ENCODE measurements at places on chromosomes 11 and 22.

DNA sequence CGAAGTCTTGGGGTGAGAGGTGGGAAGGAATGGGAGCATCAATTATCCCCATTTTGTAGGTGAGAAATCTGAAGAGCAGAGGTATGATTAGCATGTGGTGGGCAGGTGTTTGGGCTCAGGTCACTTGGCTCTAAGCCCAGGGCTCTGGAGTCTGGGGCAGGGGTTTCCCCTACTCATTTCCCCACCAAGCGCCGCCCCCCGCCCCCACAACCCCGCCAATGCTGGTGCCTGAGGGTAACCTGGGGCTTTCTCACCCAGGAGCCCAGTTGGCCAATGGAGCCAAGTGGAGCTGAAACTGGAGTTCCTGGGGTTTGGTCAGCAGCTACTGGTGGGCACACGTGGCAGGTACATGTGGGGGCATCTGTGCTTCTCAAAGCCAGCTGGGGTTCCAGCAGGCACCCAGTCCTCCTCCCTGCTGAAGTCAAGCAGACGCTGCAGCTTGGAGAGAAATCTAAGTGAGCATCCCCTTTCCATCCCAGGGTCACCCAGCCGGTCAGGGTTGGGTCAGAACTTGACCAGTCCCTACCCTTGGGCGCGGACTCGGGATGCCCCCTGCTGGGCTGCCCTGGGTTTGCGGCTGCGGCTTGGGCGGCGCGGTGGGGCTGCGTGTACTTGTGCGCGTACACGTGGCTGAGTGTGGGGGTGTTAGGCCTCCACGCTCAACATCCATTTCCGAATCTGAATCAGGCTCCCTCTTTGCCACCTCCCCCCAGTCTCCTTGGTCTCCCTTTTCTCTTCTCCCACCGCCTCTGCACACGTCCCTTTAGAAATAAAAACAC, 1.7 kb upstream of the CHRM1 start:
- DNase-seq, result peak; percentile 45

GRCh38 chr22:25702571-25703167, 39.3 kb upstream of the MYO18B start:
- no peak for DNase-seq

DNA sequence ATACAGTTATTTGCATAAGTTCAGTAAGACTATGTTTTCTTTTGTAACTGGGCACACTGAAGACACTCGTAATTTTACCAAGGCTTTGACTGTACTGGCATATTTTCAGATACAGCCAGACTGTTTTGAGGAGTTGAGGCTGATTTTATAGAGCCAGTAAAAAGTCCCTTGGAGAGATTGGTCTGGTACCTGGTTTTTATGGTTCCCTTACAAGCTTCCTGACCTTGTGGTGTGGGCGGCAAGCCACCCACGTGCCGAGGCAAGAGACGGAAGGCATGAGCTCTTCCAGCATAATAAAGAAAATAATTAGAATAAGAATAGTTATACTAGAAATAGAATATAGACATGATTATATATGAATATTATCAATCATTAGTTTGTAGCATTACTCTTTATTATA, 11.3 kb upstream of the GSTP1 start:
- no peak for DNase-seq

DNA sequence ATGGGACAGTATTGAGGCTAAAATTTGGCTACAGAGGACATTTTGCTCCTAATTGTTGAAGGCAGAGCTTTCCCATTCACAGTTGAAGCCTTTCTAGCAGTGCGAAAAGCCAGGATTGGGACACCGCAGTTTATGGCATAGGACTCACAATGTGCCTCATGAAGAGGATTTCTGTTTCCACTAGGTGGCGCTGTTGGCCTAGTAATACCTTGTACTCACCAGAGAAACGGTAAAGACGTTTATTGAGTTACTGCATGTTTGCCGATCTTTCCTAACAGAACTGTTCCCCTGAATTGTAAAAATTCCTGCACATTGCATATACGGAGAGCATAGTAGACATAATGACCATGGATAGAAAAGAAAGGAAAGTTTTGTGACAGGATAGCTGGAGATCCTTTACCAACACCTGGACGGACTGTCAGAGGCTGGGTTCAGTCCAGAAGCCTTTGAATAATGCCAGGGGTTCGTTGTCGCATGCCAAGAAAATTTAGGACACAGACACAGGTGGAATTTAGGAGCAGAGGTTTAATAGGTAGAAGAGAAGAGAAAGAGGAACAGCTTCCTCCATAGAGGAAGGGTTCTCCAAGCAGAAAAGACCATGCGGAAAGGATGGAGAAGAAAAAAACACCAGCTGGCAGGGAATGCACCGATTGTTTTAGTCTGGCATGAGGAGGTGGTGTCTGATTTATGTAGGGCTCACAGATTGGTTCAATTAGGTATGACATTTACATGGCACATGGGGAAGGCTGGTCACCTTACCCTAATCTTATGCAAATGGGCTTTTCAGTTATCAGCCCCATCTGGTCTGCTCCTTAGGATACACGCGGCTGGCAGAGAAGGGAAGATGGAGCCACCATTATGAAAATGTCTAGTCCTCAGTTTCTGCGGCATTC, 10.8 kb upstream of the OR51D1 start:
- peak; percentile 27 for DNase-seq

DNA sequence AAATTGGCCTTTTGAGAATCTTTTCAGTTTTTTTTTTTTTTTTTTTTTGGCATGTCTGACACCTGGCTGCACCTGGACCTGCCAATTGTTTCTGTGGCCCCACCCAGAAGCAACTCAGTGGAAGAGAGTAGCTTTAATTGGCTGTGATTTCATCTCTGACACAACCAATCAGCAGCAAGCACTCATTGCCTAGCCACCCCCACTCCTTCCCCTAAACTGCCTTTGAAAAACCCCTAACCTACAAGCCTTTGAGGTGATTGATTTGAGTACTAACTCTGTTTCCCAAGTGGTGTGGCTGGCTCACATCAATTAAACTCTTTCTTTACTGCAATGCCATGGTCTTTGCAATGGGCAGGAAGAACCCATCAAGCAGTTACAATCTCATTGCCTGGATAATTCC, 98.2 kb upstream of the CHORDC1 start:
- DNase-seq, result no peak

- no peak for DNase-seq
Measured at GRCh38 chr11:120608760-120609211, 97.2 kb downstream of the GRIK4 start.

DNA sequence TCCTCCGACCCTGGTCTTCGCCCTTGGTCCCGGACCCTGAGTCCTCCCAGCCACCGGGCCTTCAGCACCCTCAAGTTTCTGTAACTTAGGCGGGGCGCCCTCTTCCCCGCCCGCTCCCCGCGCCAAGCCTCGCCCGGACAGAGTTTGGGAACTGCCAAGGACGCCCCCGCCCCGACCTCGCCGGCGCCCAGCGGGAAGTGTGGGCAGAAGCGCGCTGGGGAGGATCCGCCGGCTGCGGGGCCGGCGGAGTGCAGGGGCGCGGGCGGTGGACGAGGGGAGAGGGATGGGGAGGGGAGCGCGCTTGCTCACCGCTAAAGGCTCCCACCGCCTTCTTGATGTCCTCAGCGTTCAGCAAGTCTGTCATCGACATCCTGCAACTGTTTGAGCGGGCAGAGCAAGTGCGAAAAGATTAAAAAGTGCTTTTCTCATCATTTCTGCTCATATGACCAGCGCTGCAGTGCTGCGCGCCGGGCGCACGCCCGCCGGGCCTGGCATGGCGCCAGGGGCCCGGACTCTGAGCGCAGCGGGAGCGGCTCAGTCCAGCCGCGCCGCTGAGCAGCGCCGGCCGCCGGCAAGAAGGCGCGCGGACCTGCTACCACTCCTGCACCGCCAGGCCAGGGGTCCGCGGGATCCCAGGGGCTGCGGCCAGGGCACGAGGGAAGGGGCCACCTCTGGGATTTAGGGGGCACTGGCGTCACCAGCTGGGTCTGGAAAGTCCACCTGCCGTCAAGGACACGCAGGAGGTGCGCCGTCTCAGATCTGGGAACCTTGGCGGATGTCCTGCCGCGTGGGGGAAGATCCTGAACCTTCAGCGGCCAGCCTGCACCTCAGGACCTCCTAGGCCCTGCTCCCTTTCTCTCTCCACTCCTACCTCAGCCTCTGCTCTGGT, at the start of gene PVALB:
PVALB (minus strand) TSS at position 400 of the 889 bp plus-strand sequence; CDS start at position 370, 30 bp downstream.
- DNase-seq, result no peak

DNA sequence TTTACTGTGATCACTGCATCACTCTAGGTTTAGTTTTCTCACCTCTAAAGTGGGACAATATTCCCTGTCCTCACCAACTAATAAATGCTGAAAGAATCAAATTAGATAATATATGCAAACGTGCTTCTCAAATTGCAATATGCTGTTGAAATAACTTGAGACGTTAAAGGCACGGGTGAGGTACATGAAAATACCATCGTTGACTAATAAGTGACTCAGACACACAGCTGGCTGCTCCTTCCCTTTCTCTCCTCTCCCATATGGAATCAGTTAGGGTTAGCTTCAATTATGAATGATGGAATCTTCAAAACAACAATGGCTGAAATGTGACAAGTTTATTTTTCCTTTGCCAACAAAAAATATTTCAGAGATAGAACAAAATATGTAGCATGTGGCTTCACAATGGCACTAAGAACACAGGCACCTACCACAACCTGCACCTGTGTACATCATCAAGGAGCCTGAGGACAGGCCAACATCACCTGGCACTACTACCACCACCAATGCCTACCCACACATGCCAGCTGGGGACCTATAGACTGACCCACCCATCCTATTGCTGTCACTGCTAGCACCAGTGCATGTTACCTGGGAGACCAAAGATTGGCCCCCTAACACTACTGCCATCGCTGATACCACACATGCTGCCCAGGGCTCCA, 13.7 kb downstream of the GDPD4 start:
- DNase-seq, result no peak

- no peak for DNase-seq
Measured at GRCh38 chr11:75561426-75562047, 516 bp upstream of the SERPINH1 start.

DNA sequence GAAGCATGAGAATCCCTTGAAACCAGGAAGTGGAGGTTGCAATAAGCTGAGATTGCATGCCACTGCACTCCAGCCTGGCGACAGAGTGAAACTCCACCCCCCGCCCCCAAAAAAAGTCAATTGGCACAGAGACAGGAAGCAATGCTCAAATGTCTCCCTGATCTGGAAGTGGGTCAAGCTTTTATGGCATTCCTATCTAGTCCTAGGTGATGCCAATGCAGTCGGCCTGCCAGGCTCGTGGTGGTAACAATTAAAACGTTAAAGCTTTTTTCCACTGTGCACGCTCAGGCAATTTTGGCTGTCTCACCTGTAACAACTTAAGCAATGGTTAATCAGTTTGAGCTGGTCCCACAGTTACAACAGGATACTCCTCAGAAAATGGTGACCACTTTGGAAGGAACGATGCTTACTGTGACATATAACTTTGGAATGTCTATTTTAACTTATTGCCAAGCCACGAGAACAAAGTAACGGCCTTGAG, 18.9 kb upstream of the PISD start:
- DNase-seq, result no peak

GRCh38 chr11:63099555-63099954, 44.5 kb downstream of the SLC22A24 start:
- no peak for DNase-seq

- no peak for DNase-seq
Measured at GRCh38 chr11:111836721-111837120, 34.7 kb downstream of the ALG9 start.

GRCh38 chr11:83692675-83693074, 406.5 kb upstream of the CCDC90B start:
- no peak for DNase-seq

GRCh38 chr11:59854871-59855270, 9.6 kb upstream of the CBLIF start:
- DNase-seq, result no peak

DNA sequence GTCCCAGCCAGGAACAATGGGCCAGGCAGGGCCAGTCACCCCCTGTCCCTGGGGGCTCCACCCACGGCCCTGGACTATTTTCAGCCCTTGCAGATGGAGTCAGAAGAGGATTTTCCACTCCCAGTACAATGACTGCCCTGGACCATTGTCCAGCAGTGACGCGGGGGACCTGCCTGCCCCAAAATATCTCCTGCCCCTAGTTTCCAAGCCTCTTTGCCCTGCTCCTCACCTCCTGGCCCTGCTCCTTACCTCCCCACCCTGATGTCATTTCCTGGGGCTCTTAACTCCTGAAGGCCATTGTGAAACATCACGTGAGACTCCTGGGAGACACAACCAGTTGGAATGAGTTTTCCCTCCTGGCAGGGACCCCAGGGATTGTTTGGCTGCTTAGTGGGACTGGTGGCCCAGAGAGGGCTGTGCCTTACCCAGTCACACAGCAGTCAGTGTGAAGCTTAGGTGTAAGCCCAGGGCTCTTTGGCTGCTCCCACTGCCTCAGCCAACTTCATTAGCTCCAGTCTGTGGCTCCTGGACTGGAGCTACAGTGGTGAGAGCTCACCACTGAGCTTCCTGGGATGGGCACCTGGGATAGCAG, 22.2 kb downstream of the P2RY2 start:
- DNase-seq, result no peak

DNA sequence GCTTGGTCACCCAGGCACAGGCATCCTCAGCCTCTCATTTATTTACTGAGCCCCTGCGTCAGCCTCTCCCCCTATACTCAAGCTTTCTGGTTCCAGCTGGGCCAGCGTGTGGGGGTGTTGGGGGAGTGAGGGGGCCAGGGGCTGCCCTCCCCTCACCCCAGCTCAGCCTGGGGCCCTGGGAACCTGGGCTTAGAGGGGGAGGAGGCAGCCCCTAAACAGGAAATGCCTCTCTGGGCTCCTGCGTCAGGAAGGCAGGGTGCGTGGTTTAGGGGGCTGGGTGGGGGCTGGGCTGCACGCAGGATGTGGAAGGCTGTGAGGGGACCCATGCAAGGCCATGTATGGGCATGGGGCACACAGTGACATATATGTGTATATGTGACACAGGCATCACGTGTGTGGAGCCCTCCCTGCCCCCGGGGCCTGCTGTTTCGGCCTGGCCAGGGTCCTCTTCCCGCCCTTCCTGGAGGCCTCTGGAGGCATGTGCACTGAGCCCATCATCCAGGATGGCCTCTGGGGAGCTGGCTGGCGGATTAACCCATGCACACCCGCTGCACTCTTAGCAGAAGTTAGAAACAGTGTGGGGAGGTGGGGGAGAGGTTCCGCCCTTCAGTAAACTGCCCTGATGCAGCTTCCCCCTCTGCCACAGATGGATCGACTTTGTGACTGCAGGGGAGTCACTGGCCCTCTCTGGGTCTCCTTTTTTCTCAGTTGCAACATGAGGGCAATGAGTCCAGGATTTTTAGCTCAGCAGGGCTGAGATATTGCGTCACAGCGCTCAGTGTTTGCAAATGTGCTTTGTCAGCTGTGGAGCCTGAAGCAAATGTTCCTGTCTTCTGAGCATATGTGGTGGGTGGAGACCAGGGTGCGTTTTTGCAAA, 1.1 kb upstream of the CD248 start:
- no peak for DNase-seq

DNA sequence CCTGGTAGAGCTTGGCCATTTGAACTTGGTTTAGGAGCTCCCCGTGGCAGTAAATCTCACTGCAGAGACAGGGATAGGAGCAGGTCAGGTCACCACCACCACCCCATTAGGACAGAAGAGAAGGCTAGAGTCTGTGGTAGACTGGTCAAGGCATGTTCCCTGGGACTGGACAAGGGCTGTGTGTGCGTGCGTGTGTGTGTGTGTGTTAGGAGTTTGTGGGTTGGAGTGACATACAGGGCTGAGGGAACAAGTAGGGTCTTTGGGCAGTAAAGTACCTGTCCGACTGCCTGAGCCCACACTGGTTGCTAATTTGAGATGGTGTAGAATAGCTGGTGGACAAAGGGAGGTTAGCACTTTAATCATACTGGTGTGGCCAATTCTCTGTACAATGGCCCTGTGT, 16.1 kb downstream of the TREH start:
- DNase-seq, result no peak
